ENCODE measurements at places on chromosomes 13 and 19.

GRCh38 chr19:29796173-29796573, 15.6 kb upstream of the CCNE1 start:
- DNase-seq: no peak
- H3K4me3 ChIP-seq: no peak overlapping the region
- H3K4me1 ChIP-seq: no peaks in the 10 kb centered on the region
- H3K36me3 ChIP-seq: no peaks in the 10 kb centered on the region
- peaks cover 24% of the 10 kb centered on the region for H3K27me3 ChIP-seq
- H3K27ac ChIP-seq: no peak overlapping the region

GRCh38 chr19:870963-871401, 11.5 kb downstream of the CFD start:
- H3K36me3 ChIP-seq: peaks cover 73% of the 10 kb centered on the region
- H3K27me3 ChIP-seq: no peaks in the 10 kb centered on the region
- no peak overlapping the region for H3K4me3 ChIP-seq
- H3K27ac ChIP-seq: no peak overlapping the region

GRCh38 chr19:308471-309205, 17.4 kb upstream of the PLPP2 start:
- H3K36me3 ChIP-seq: peaks cover 63% of the 10 kb centered on the region
- no peak overlapping the region for H3K4me3 ChIP-seq
- H3K27me3 ChIP-seq: no peaks in the 10 kb centered on the region
- H3K4me1 ChIP-seq: peaks cover 22% of the 10 kb centered on the region
- no peak overlapping the region for H3K27ac ChIP-seq
- no peak for DNase-seq

DNA sequence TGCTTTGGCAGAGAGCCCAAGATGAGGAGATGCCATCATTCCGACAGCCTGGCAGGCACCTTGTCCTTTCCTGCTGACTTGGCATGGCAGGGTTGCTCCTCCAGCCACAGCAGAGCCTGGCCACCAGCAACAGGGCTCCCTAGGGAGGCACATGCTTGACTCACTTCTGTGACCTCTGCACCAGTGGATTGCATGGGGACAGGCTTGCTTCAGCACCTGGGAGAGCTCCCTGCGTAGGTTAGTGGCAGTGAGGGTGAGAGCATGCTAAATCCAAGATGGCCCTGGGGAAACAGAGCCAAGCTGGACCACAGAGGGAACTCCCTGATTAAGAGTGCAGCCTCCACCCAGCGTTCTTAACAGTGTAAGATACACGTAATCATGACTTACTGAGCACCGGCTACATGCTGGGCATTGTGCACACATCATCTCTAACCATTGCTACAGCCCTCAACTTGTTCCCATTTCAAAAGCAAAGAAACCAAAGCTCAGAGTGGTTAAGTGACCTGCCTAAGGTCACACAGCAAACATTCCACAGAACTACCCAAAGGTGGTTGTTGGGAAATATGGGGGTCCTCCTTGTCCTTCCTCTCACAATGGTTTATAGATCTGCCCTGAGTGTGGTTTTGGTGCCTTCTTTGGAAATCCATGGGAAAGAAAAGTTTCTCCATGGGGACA, 116.6 kb upstream of the UQCRFS1 start:
- H3K36me3 ChIP-seq: no peaks in the 10 kb centered on the region
- H3K4me3 ChIP-seq: no peak overlapping the region
- H3K27ac ChIP-seq: no peak overlapping the region
- no peaks in the 10 kb centered on the region for H3K4me1 ChIP-seq
- peak; percentile 24 for DNase-seq

GRCh38 chr13:79222427-79223205, 183.4 kb downstream of the RBM26 start:
- DNase-seq: no peak
- H3K36me3 ChIP-seq: no peaks in the 10 kb centered on the region
- no peak overlapping the region for H3K27ac ChIP-seq
- no peak overlapping the region for H3K4me3 ChIP-seq
- no peaks in the 10 kb centered on the region for H3K27me3 ChIP-seq

- no peaks in the 10 kb centered on the region for H3K27me3 ChIP-seq
- no peak for DNase-seq
- H3K36me3 ChIP-seq: no peaks in the 10 kb centered on the region
Measured at GRCh38 chr13:63636316-63636993, 2220.8 kb upstream of the PCDH20 start.
